ENCODE measurements at places on chromosomes 12 and 14. TPM values are rescaled to one million over a fixed set of nuclear protein-coding genes. Genes with fewer than 3 reads are reported as not detected.

DNA sequence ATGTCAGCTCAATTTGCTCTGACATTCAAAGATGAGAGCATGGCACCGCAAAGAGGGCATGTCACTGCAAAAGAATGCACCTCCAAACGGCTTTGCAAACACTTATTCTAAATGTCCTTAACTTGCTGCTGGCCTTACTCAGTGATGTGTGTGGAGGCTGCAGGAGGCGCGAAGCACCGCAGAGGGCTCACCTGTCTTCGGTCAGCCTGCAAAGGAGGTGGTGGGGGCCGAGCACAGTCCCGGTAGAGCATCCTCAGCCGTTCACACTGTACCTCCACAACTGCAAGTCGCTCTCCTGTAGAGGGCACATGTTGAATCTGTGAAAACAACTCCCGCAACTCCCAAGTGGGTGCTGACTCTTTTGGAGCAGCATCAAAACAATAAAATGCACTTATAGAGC, 93.8 kb downstream of the TRAFD1 start:
- DNase-seq = no peak

STAT2 gene
- total RNA-seq = 182 TPM

DNA sequence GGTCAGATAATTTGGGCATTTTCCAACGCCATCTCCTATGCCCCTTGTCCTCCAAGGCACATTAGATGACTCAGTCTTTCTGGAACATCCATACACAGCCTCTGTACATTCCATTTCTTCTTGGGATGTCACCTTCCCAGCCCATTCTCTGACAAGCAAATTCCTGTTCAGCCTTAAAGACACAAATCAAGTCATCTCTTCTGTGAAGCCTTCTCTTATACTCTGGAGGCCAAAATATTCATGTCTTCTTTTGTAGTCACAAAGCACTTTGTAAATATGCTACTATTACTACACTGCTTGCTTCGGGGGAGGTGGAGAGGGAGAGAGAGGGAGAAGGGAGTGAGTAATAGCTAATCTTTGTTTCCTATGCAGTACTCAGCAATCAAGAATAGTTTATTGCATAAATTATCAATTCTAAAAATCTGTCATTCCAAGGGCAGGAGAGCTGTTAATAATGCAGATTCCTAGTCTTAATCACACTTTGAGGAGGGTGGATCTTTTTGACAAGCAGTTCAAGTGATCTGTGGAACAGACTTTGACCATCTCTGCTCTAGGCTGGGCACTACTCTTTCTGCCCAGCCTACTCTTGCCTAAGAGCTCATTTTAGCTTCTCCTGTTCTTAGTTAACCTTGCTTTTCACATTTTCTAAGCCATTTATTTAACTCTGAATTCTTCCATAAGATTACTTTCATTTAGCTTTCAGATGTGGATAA, 27.9 kb downstream of the KCNMB4 start:
- no peak for DNase-seq

DNA sequence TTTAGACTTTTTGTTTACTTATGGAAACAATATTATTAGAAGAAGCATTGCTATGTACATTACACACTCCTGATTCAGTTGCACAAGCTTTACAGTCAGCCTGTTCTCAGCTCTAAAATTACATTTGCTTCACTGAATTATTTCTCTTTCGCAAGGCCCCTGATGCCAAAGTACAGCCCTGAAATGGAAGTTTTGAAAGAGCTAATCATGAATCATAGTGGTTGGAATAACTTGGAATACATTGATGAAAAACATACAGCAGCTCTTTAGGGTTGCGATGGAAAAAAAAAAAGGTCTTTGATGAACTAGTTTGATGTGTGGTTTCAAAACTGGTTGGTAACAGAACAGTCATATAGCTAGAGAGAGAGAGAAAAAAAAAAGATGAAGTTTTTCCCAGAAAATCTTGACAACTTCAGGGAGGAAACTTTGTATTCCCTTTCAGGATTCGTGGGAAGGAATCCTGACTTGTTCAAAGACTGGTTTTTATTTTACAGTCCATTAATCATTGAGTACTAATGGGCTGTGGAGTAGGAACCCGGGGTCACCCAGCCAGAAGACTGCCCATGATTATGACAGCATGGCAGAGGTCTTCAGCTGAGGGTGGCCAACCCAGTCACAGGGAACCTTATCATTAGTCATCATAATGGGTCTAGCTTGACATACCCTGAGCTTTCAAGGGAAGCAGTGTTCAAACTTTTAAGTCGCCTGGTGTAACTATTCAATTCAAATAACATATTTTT, 460.1 kb downstream of the NAV3 start:
- DNase-seq = no peak

- DNase-seq = no peak
Observed at GRCh38 chr12:25710128-25710527, 157.0 kb upstream of the LMNTD1 start.

PSMA3 gene
- total RNA-seq = 95.8 TPM

DNA sequence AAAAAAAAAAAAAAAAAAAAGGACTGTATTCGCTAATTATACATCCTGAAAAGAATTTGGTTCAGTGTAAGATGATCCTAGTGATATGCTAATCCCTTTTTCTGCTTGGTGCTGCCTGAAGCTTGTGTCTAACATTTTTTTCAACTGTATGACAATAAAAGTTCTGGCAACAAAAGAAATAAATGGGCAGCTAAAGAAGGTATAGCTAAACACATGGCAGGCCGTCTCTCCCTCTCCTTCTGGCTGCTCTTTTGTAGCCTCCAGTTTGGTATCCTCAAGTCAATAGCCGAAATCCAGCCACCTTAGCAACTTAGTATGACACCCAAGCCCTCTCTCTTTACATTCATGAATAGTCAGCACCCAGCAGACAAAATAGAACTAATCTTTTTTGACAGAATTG, 198.3 kb upstream of the OTX2 start:
- no peak for DNase-seq

GRCh38 chr12:106855221-106855758, 80.8 kb downstream of the RIC8B start:
- no peak for DNase-seq

CISTR gene
- not detected for total RNA-seq

GRCh38 chr14:104332634-104333270, 194.4 kb downstream of the KIF26A start:
- DNase-seq = no peak
